ENCODE measurements at places on chromosomes 12 and 14. TPM values are rescaled to one million over a fixed set of nuclear protein-coding genes. Genes with fewer than 3 reads are reported as not detected.

DNA sequence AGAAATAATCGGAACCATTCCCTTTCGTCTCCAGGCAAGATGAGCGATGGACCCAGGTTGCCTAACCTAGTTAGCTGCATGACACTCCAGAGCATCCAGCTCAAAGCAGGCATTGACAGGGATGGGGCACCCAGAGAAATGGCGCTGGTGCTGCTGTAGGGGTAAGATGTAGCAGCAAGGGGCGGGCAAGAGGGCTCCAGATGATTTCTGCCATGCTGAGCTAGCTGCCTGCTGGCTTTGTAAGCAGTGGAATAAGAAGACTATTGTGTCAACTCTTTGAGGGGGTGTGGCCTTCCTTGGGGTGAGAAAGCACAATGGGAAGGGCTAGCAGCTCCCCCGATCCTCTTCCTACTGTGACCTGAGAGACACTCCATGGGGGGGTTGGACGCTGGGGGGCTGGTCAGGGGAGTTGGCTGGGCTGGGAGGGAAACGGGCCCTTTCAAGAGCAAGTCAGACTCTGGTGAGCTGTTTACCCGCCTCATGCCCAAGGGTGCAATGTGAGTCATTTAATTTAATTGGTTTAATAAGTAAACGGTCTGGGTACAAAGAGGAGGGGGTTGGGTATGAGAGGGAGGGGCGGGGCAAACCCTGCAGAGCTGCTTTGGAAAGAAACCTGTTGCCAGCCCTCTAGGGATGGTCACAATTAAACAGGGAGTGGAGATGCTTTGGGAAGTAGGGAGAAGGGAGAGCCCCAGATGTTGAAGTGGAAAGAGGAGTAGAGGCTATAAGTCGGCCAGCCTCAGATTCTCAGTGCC is 50.5 kb downstream of the B4GALNT3 start:
- DNase-seq = no peak

DNA sequence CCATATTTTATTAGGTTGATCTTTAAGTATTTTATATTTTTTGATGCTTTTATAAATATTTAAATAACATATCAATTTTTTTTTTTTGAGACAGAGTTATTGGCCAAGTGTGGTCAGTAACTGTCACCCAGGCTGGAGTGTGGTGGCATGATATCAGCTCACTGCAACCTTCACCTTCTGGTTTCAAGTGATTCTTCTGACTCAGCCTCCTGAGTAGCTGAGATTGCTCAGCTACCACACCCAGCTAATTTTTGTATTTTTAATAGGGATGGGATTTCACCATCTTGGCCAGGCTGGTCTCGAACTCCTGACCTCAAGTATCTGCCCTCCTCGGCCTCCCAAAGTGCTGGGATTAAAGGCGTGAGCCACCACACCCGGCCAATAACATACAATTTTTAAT is 71.1 kb downstream of the FUT8 start:
- DNase-seq = no peak

DNA sequence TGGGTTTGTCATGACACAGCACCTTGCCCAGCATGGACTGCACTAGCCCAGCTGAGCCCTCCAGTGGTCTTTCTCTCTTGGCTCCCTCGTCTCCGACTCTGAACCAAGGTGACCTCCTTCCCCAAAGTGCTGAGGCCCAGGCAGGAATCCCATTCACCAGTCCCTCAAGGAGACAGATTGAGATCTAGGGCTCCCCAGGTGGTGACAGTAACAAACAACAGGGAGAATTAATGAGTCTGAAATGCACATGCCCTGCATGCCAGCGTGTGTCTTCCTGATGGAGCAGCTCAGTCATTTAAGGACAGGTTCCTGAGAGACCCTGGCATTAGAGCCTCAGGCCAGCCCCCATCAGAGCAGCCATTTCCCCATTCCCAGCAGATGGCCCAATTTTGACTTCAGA is 51.4 kb upstream of the OAS1 start:
- DNase-seq = no peak

Gene KSR2
- total RNA-seq = 1.9 TPM

Gene DEGS2
- 10.2 TPM for total RNA-seq

Gene VRTN
- not detected for total RNA-seq

All from breast epithelium (tissue), 4 donors.